ENCODE measurements at places on chromosomes 4 and X.

GRCh38 chr4:23770011-23770410 is 119.8 kb downstream of the PPARGC1A start:
- no peak for DNase-seq

DNA sequence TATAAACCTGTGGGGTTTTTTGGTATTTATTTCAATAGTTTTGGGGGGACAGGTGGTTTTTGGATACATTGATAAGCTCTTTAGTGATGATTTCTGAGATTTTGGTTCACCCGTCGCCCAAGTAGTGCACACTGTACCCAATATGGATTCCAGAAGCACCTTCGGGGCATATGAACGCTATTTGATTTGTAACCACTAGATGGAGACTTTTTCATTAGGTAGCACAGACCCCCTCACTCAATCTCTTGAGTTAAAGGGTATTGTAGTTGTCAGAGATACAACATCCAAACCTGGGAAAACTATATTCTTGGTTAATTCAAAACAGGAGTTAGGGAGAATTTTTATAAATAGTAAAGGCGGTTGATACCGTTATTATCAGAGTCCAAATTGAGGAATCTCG is 79.8 kb downstream of the SPANXN3 start:
- no peak for DNase-seq

- no peak for DNase-seq
These were observed 22.0 kb downstream of the RAB39B start for GRCh38 chrX:155242300-155242699.

DNA sequence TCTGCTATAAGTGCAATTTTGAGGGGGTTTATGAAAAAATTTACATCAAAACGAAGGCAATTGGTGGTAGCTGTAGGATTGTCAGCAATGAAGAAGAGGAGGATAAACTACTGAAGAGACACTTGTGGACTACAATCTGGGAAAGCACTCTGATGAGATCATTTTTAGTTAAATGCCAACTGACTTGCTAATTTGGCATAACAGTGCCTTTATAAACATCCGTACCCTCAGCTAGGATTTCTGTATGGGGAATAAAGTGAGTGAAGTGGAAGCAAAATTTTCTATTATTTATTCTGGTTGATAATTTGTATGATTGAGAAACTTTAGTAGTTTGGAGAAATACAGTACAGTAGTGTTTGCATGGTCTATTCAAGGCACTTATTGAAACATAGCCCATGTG is 11.2 kb upstream of the GNRHR start:
- DNase-seq: no peak

DNA sequence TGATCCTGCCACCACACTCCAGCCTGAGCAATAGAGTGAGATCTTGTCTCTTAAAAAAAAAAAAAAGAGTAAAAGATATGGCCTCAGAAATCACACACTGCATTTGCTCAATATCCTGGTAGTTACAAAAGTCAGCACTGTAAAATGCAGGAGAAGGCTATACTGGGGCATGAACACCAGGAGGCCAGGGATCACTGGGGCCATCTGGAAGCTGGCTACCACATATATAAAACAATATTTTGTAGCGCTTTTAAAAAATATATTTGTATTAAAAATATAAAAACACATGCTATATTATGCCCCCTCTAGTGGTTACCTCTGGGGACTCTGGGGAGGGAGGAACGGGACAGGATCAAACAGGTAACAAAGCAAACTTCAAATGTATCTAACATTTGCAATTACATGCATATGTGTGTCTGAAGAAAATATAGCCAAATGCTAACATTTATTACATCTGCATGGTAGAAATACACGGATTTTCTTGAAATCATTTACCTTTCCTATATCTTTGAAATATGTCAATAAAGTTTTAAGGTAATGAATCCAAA is 4.0 kb downstream of the C4orf46 start:
- no peak for DNase-seq

DNA sequence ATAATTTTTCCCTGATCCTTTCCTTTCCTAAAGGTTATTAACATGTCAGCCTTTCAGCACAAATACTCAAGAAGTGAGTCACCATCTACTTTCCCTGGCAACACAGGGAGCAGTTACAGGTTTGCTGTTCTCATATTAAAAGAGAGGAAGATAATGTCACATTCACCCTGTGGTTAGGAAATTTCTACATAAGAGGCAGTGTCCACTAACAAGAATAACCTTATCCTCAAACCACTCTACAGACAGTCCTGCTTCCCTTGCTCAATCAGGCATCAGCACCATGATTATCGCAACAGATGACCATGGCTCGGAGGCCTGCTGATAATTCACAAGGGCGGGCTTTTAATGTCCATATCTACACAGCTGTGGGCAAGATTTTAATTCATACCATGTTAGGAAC is 30.9 kb downstream of the RNF150 start:
- DNase-seq: no peak

GRCh38 chr4:137545461-137545861 is 13.2 kb upstream of the PCDH18 start:
- DNase-seq: no peak

- no peak for DNase-seq
These were observed 372.7 kb downstream of the SH2D1A start for GRCh38 chrX:124719060-124719459.

DNA sequence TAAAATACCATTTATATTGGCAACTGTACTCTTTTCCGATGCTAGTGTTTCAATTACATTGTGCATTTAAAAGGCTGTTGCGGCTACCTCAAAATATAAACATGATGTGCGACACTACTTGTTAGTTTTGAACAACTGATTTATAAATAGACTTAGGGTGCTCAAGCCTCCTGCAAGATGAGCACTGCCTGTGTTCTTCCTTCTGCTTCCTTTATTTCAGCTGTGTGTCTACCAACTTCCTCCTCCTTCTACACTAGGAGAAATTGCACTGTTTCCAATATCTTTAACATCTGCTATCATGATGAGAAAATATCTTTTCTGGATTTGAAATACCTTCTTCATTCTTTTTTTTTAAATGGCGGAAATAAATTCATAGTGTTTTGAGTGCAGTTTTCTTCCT is 24.0 kb downstream of the TET2 start:
- DNase-seq: no peak

DNA sequence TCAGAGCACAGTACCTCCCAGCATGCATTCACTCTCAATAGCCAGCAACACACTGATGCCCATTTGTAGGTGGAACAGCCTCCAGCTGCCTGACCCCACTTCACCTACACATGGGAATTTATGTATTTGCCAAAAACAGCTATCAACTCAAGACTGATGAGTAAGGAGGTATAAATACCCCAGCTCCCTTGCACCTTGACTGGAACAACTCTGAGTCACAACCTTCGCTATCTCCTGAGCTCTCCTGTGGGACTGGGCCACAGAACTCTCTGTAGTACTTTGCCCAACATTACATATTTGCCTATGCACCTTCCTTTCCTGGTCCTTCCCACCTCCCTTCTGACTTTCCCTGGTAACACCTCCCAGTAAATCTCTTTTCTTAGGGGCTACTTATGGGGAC is 16.5 kb upstream of the EGFL6 start:
- no peak for DNase-seq

Measured in NCI-H524 treated with DMSO at 0.1 percent for 48 hours (cell line).